ENCODE measurements at places on chromosomes 4 and X. TPM values are rescaled to one million over a fixed set of nuclear protein-coding genes. Genes with fewer than 3 reads are reported as not detected.
A peak's percentile ranks its signal among the peaks of the same experiment; 100 is the strongest.

Gene TCEAL3
- total RNA-seq: 11.7 TPM

DNA sequence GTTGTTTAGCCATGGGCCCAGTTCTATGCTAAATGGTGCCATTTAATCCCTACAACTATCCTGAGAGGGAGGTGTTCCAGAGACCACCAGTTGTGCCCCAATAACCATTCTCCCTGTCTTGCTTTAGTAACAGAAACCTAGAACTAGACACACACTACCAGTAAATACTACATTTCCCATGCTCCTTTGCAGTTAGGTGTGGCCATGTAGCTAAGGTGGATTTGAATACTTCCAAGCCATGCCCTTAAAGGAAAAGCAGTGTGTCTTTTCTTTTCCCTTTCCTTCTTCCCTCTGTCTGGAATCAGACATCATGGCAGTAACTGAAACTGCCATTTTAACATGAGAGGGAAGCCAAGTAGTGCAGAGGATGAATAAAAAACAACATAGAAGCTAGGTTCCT is 90.9 kb upstream of the TMEM33 start:
- no peaks in the 10 kb centered on the region for H3K36me3 ChIP-seq
- no peak overlapping the region for H3K27ac ChIP-seq
- no peak for DNase-seq
- no peaks in the 10 kb centered on the region for H3K27me3 ChIP-seq

GRCh38 chrX:39703307-39703706 is 394.5 kb downstream of the BCOR start:
- H3K4me3 ChIP-seq: no peak overlapping the region
- DNase-seq: no peak
- H3K27me3 ChIP-seq: peaks cover 3% of the 10 kb centered on the region

DNA sequence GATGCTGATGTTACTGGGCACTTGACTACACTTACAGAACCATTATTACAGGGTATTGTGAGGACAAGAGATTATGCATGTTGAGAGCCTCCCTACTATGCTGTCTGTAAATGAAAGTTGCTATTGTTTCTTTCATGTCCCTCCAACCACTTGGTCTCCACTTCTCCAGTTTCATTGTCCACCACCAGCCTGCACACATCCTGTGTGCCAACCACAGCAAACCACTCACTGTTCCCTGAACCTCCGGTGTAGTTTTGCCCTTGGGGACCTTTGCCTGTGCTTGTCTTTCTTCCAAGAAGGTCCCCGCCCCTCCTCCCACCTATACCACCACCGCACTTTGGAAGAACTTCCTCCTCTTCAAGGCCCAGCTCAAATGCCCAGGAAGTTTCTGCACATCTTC is 43.1 kb upstream of the AFF2 start:
- no peak overlapping the region for H3K27ac ChIP-seq
- no peaks in the 10 kb centered on the region for H3K4me1 ChIP-seq
- no peaks in the 10 kb centered on the region for H3K27me3 ChIP-seq
- H3K4me3 ChIP-seq: no peak overlapping the region
- no peak for DNase-seq

GRCh38 chr4:24285759-24286158 is 298.6 kb downstream of the DHX15 start:
- no peaks in the 10 kb centered on the region for H3K4me1 ChIP-seq
- H3K36me3 ChIP-seq: no peaks in the 10 kb centered on the region
- no peaks in the 10 kb centered on the region for H3K27me3 ChIP-seq
- H3K27ac ChIP-seq: no peak overlapping the region
- H3K4me3 ChIP-seq: no peak overlapping the region
- DNase-seq: no peak

- DNase-seq: no peak
- no peak overlapping the region for H3K4me3 ChIP-seq
- H3K27me3 ChIP-seq: no peaks in the 10 kb centered on the region
- no peak overlapping the region for H3K27ac ChIP-seq
- H3K4me1 ChIP-seq: no peaks in the 10 kb centered on the region
- no peaks in the 10 kb centered on the region for H3K36me3 ChIP-seq
Measured at GRCh38 chr4:127000110-127000509, 632.6 kb upstream of the INTU start.

Gene OTC
- 0.22 TPM for total RNA-seq

- H3K4me1 ChIP-seq: no peaks in the 10 kb centered on the region
- no peaks in the 10 kb centered on the region for H3K27me3 ChIP-seq
- no peak for DNase-seq
- no peak overlapping the region for H3K4me3 ChIP-seq
- no peaks in the 10 kb centered on the region for H3K36me3 ChIP-seq
Measured at GRCh38 chrX:120290107-120290506, 21.2 kb downstream of the TMEM255A start.

Gene GIMD1
- not detected for total RNA-seq

Gene NPY2R
- 3.3 TPM for total RNA-seq

- H3K4me1 ChIP-seq: no peaks in the 10 kb centered on the region
- no peak overlapping the region for H3K4me3 ChIP-seq
- H3K36me3 ChIP-seq: no peaks in the 10 kb centered on the region
- H3K27me3 ChIP-seq: peaks cover 2% of the 10 kb centered on the region
- H3K27ac ChIP-seq: no peak overlapping the region
- DNase-seq: no peak
Measured at GRCh38 chrX:38312436-38312835, 14.9 kb downstream of the RPGR start.

- H3K27ac ChIP-seq: no peak overlapping the region
- no peaks in the 10 kb centered on the region for H3K4me1 ChIP-seq
- H3K27me3 ChIP-seq: no peaks in the 10 kb centered on the region
- no peaks in the 10 kb centered on the region for H3K36me3 ChIP-seq
Measured at GRCh38 chr4:150006197-150006596, 72.0 kb upstream of the DCLK2 start.

DNA sequence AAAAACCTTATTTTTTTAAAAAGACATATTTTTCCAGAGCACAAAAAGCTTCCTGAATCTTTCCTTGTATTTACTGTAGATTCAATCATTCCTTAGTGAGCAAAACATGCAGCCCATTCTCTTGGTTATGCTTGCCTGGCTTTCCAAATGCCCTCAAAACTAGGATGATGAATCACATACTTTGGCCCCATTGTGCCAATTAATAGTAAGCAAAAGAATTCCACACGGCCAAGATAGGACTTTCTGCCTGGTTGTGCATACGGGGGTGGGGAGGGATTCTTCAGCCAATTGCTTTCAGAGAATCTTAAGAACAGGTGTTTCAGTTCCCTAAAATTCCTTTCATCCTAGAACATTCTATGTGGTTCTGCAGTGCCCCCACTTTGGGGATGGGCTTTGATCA is 7.0 kb downstream of the RAI2 start:
- peaks cover 40% of the 10 kb centered on the region for H3K27me3 ChIP-seq
- peaks cover 8% of the 10 kb centered on the region for H3K4me1 ChIP-seq
- DNase-seq: no peak
- H3K4me3 ChIP-seq: no peak overlapping the region

DNA sequence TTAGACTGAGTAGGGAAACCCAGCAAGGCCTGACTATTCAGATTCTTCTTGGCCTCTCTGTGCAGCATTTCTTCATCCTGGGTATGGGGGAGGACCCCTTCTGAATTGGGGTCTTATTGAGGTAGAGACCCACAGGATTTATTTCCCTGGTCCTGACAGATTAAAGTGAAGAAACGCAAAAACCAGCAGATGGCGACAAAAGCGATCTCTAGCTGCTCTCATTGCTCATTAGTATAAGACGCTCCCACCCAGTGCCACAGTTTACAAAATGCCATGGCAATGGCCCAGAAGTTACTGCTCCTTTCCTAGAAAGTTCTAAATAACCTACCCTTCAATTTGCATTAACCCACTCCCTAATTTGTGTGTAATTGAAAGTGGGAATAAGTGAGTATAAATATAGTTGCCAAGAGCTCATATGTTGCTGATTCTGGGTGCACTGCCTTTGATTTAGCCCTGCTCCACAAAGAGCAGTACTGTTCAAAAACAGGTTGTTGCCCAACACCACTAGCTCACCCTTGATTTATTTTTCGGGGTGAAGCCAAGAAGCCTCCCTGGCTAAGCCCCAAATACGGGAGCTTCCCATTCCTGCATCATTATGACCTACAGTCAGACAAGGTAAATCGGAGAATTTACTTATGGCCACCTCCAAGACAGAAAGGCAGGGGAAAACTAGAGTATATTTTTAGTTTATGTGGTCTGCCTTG is 3.7 kb upstream of the BEX4 start:
- no peaks in the 10 kb centered on the region for H3K4me1 ChIP-seq
- peaks cover 6% of the 10 kb centered on the region for H3K27me3 ChIP-seq
- H3K27ac ChIP-seq: no peak overlapping the region
- H3K36me3 ChIP-seq: no peaks in the 10 kb centered on the region

DNA sequence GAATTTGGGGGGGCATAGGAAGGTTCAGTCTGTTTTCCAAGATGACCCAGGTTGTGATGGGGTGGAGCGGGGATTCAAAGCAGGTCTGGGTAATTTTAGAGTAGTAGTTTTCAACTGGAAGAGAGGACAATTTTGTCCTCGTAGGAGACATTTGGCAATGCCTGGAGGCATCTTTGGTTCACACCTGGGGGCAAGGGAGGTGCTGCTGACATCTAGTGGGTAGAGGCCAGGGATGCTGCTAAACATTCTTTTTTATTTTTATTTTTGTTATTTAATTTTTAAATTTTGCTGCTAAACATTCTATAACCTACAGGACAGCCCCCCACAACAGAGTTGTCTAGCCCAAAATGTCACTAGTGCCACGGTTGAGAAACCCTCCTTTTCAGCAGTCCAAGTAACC is 1.9 kb downstream of the RAB9A start:
- H3K4me1 ChIP-seq: peaks cover 13% of the 10 kb centered on the region
- no peaks in the 10 kb centered on the region for H3K36me3 ChIP-seq
- DNase-seq: no peak
- peak overlapping the region; percentile 76 for H3K4me3 ChIP-seq
- no peak overlapping the region for H3K27ac ChIP-seq

GRCh38 chr4:142582340-142582739 is 263.8 kb downstream of the INPP4B start:
- DNase-seq: no peak
- no peak overlapping the region for H3K4me3 ChIP-seq
- H3K27me3 ChIP-seq: no peaks in the 10 kb centered on the region
- no peaks in the 10 kb centered on the region for H3K36me3 ChIP-seq
- no peaks in the 10 kb centered on the region for H3K4me1 ChIP-seq

- no peaks in the 10 kb centered on the region for H3K4me1 ChIP-seq
- H3K27ac ChIP-seq: no peak overlapping the region
- no peaks in the 10 kb centered on the region for H3K27me3 ChIP-seq
- H3K36me3 ChIP-seq: no peaks in the 10 kb centered on the region
- no peak overlapping the region for H3K4me3 ChIP-seq
- DNase-seq: no peak
Measured at GRCh38 chr4:172851534-172851933, 317.1 kb upstream of the GALNT7 start.

DNA sequence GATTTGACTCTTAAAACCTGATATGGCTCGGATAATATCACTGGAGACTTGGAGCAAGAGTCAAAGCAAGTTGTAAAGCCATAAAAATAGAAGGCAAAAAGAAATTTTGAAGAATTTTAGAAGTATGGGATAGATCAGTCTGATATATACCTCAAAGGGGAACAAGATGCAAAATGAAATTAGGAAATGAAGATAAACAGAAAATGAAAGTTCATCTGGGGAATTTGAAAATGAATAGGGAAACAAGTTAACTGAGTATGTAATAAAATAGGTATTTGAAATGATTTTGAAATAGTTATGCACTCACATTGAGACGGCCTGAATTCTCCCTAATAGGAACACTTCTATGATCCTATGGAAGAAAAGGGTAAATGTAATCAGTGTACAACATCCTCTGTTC is 5.7 kb downstream of the CYP2U1 start:
- no peak for DNase-seq
- peaks cover 3% of the 10 kb centered on the region for H3K36me3 ChIP-seq
- no peak overlapping the region for H3K4me3 ChIP-seq
- peaks cover 2% of the 10 kb centered on the region for H3K4me1 ChIP-seq
- H3K27me3 ChIP-seq: no peaks in the 10 kb centered on the region
- H3K27ac ChIP-seq: no peak overlapping the region

- H3K36me3 ChIP-seq: no peaks in the 10 kb centered on the region
- H3K4me1 ChIP-seq: no peaks in the 10 kb centered on the region
- no peak overlapping the region for H3K27ac ChIP-seq
- H3K27me3 ChIP-seq: peaks cover 2% of the 10 kb centered on the region
Measured at GRCh38 chrX:31038575-31039326, 33.1 kb downstream of the FTHL17 start.

GRCh38 chr4:2182994-2183393 is 58.9 kb downstream of the HAUS3 start:
- no peak for DNase-seq
- H3K4me1 ChIP-seq: no peaks in the 10 kb centered on the region
- H3K27me3 ChIP-seq: no peaks in the 10 kb centered on the region
- H3K36me3 ChIP-seq: no peaks in the 10 kb centered on the region
- H3K4me3 ChIP-seq: no peak overlapping the region
